Stomach (tissue), 19 donors: ENCODE measurements at places on chromosomes 2 and 18.

GRCh38 chr2:85890522-85891176, 1.9 kb upstream of the ST3GAL5 start:
- DNase-seq, result no peak

GRCh38 chr2:128623776-128624761, 305.4 kb upstream of the HS6ST1 start:
- DNase-seq, result peak; percentile 30

DNA sequence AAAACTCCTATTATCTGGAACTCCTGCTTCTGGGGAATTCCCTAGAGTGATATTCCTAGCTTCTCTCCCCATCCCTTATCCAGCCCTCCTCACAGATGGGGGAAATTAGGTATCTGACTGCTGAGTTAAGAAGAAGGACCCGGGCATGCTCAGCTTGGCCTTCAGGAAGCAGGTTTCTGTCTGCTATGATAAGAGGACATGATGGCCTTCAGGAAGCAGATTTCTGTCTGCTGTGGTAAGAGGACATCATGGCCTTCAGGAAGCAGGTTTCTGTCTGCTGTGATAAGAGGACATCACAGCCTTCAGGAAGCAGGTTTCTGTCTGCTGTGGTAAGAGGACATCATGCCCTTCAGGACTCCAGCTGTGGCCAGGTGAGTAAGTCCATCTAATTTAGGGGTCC, 65.2 kb downstream of the PLEKHM3 start:
- DNase-seq, result no peak

DNA sequence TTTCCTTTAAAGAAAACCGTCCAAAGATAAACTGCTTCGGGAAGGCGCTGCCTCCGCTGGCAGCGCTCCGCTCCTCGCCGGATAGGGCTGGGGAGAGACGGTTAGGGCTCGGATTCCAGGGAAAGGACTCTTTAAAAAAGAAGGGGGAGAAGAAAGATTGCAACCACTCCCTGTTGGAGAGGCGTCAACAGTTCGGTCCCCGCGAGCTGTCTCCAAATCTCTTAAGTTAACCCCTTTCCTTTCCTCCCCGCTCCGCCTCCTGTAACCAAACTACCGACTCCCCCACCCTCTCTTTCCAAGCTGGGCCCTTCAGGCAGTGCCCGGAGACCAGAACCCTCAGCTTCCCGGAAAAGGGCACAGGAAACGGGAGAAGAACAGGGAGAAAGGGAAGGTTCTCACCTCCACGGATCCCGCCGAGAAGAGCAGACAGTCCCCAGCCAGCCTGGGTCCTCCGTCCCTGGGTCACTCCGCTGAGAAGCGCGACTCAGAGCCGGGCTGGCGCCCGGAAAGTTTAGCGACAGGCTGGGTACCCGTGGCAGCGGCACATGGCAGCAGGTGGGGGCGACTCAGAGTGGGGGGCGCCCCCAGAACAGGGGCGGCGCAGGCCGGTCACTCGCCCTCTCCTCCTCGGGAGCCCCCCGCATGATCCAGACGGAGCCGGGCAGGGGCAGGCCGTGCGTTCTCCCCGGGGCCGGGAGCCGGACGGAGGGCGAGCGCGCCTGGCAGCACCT, 675 bp downstream of the FZD5 start:
- DNase-seq, result no peak

GRCh38 chr18:45617284-45617683, 2.0 kb downstream of the SLC14A2 start:
- DNase-seq, result peak; percentile 58

GRCh38 chr18:31548853-31549252, 42.8 kb upstream of the TTR start:
- DNase-seq, result no peak

DNA sequence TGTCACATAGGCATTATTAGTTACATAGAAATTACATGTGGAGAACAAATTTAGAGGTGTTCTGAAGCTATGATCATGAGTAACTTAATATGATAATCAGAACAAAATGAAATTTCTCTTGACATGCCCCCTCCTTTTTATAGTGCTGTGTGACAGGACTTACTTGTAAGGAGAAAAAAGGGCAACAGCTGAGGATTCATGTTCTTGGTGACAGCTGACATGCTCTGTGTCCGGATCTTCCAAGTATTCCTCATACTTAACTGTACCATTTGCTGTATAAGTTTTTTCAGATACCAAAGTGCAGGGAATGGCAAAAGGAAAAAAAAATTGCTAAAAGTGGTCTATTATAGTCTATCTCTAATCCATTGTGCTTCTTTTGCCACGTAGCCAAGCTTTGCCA, 3.5 kb upstream of the MYL1 start:
- DNase-seq, result no peak

DNA sequence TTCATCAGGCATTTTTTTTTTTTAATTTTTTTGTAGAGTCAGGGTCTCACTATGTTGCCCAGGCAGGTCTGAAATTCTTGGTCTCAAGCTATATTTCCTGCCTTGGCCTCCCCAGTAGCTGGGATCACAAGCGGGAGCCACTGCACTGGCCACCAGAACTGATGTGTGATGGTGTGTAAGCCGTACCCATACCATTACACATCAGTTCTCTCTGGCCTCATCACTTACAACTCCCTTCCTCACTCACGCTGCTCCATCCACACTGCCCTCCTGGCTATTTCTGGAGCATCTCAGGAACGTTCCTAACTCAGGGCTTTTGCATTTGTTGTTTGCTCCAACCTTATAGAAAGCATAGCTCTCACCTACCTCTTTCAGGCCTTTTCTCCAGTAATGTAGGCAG, 834.5 kb upstream of the ID2 start:
- no peak for DNase-seq

GRCh38 chr2:165016772-165017411, 61.6 kb upstream of the SLC38A11 start:
- DNase-seq, result no peak

DNA sequence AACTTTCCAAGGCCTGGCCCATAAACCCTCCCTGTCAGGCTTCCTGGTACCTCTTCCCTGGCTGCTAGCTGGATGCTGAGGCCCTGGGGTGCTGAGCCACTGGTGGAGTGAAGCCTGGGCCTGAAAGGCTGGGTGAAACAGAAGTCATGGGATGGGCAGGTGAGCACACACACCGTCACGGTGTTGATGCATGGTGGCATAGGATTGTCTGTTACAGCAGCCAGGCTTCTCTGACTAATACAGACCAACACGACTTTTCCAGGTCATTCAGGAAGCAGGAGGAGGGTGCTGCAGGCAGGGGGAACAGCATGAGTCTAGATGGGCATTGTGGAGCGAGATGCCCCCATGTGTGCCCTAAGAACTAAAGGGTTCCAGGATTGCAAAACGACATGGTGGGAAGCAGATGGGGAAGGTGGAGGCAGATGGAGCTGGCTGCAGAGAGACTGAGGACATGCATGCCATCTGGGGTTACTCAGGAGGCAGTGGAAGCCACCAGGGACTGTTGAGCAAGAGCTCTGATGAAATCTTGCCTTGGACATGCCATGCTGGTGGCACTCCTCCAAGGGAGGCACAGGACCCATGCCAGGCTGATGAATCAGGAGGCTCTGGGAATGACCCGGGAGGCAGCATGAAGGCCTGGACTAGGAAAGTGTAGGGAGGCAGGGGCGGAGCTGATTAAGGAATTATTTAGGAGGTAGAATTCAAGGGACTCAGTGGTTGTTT, 480.9 kb downstream of the TSN start:
- DNase-seq, result no peak

DNA sequence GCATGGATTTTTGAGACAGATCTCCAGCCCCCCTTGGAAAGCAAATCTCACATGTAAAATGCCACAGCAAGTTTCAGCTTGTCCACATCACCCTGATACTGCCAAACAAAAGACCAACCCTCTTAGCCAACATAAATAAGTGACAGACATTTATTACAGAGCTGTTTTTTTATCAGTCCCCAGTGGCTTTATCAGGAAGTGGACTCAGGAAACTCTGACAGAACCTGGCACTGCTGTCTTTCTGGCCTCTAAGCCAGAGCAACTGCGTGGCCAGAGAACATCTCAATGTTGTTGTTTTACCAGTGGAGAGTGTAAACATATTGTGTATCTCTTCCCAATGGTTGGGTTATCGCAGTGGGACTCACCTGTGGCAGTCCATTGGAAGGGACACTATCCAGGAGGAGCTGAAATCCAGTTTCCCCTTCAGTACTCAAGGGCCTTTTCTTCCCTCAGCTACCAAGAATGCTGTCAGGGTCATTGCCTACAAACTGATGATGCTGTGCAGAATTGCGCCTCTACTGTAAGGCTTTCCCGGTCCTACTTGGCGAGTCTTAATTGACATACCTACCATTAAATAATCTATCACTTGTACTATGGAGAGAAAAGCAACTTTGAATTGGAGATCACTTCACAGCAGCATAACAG, 22.0 kb downstream of the SLC14A1 start:
- DNase-seq, result no peak

- DNase-seq, result no peak
Measured at GRCh38 chr2:14960686-14961324, 328.3 kb downstream of the LRATD1 start.

GRCh38 chr18:48693625-48694262, 154.9 kb downstream of the CTIF start:
- no peak for DNase-seq

GRCh38 chr2:109529532-109530449, 84.0 kb downstream of the SEPTIN10 start:
- peak; percentile 23 for DNase-seq

- DNase-seq, result no peak
Measured at GRCh38 chr2:238226698-238227586, 12.9 kb downstream of the HES6 start.

GRCh38 chr18:56568986-56569385, 69.4 kb downstream of the TXNL1 start:
- DNase-seq, result no peak

- no peak for DNase-seq
Measured at GRCh38 chr2:51559026-51559425, 527.1 kb upstream of the NRXN1 start.

DNA sequence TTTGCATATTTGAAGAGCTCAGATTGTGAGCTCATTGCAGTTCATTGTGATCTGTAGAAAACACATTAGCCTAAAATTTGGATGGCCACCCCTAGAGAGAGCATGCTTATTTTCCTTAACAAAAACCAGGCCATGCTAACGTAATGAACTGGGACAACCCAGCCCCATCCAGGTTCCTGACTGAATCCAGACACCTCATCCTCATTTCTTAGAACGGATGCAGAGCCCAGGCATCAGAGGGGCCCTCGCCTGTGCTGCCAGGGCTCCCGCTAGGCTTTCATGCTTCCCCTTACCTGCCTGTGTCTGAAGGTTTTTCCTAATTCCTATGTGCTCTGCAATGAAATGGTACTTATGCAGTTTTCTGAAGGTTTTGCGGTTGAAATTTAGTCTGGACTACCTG, 171.1 kb downstream of the CCDC102B start:
- DNase-seq, result peak; percentile 14

DNA sequence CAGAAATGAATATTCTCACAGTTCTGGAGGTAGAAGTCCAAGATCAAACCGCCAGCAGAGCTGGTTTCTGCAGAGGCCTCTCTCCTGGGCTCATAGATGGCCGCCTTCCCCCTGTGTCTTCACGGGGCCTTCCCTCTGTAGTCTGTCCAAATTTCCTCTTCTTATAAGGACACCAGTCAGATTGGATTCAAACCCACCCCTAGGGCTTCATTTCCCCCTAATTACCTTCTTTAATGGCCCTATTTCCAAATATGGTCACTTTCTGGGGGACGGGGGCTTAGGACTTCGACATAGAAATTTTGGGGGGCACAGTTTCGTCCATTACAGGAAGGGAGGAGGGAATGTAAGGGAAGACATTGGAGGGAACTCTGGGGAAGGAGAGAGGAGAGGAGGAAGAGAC, 132.6 kb downstream of the DDX1 start:
- DNase-seq, result no peak

- DNase-seq, result no peak
Measured at GRCh38 chr2:26805241-26805676, 19.4 kb downstream of the CENPA start.

DNA sequence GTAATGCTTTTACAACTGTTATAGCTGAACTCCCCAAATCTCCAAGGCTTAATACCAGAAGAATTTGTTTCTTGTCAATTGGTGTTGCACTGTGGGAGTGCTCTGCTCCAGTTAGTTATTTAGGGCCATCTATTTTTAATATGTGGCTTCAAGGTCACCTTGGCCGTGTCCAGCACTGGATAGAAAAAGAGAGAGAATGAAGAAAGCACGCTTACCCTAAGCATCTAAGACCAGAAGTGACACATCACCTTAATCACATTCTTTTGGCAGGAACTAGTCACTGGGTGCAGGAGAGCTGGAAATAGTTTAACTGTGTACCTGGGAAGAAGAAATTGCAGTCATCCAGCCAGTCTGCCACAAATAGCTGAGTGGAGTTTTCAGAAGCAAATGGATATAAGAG, 78.8 kb downstream of the VWC2L start:
- no peak for DNase-seq

- no peak for DNase-seq
Measured at GRCh38 chr2:178306352-178307073, 112.2 kb downstream of the OSBPL6 start.

GRCh38 chr18:46148810-46149209, 44.6 kb downstream of the HAUS1 start:
- DNase-seq, result peak; percentile 72

DNA sequence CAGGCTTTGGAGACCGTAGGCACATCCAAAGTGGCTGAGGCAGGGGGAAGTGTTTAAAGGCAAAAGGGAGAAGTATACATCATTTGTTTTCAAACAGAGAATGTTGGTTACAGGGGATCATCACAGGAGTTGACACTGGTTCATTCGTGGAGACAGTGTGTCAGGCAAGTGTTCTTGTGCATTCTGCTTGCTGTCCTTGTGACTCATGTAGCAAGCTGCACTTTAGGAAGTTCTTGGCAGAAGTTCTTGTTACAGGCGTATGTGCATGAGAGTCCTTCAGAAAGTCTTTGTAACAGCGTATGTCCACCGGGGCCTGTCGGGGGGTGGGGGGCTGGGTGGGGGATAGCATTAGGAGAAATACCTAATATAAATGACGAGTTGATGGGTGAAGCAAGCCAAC, 36.5 kb upstream of the B4GALT6 start:
- no peak for DNase-seq
